Stimulated activated CD8-positive, alpha-beta memory T cell treated with anti-CD3 and anti-CD28 coated beads, Interleukin-4, amount 100 ng/mL, for 4 hours (primary cell): ENCODE measurements at places on chromosomes 6 and 20.

DNA sequence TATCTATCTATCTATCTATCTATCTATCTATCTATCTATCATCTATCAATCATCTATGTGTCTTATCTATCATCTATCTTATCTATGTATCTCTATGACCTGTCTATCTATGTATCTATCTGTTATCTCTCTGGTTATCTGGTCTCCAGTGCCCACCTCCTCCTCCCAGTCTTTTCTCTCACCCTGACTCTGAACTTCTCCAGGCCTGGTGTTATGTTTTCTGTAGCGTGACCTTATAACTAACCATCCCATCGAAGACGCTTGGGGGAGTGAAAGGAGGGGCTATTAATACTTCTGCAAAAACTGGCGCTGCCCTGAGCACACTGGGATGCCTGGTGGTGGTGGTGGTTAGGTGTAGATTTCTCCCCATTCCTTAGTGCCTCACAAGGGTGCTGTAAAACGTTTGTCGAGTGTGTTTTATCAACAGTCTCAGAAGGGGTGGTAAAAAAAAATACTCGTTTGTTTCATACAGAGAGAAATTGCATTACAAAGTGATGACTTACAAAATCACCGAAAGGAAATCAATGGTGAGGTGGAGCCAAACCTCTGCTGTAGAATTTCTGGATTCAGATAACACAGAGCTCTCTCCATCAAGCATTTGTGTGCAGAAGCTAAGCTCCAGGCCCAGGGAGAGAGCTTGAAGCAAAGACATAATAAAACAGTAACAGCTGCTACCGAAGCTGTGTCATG, 156.2 kb downstream of the BCAS1 start:
- DNase-seq, result no peak

DNA sequence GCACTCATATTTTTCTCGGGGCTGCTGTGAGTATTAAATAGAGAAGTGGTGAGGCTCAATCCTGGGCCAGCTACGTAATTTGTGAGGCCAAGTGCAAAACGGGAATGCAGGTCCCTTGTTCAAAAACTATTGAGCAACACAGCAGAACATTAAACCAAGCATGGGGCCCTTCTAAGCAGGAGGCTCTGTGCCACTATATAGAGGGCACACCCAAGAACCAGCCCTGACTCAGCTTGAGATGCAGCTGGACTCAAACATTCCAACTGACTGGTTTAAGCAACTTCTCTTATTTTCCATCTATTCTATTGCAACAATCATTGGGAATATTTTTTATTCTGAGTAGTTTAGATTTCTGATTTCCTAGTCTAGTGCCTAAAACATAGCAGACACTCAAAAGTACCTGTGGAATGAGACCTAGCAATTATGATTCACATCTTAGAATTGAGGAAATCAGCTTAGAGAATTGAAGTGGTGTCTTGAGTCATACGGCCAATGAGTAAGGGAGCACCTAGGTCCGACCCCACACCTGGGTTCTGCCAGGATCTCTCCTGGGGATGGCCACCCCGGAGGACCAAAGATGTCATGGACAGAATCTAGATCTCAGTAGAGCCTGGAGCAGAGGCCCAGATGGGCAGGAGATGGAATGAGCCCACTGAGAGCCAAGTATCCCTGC, 1.3 kb downstream of the SIRPB2 start:
- no peak for DNase-seq

DNA sequence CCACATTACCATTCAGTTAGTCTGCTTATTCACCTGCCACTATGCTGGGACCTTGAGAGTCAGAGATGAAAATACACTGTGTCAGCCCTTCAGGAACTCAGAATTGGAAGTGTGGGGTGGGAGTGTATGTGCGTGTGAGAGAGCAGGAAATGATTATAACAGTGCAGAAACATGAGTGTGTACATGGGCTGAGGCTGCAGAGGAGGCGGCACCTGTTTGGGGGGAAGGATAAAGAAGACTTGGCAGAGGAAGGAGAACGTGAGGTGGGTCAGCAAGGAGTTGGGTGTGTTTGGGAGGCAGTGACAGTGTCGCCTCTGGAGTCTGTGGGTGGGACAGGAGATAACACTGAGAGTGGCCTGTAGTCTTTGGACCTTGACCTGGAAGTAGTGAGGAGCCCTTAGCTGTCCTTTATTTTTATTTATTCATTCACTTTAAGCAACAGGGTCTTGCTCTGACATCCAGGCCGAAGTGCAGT, 3.1 kb downstream of the CHMP4B start:
- DNase-seq, result no peak

GRCh38 chr20:61520076-61520892, 268.2 kb downstream of the CDH4 start:
- no peak for DNase-seq

GRCh38 chr6:56345376-56345995, 98.1 kb upstream of the COL21A1 start:
- no peak for DNase-seq

DNA sequence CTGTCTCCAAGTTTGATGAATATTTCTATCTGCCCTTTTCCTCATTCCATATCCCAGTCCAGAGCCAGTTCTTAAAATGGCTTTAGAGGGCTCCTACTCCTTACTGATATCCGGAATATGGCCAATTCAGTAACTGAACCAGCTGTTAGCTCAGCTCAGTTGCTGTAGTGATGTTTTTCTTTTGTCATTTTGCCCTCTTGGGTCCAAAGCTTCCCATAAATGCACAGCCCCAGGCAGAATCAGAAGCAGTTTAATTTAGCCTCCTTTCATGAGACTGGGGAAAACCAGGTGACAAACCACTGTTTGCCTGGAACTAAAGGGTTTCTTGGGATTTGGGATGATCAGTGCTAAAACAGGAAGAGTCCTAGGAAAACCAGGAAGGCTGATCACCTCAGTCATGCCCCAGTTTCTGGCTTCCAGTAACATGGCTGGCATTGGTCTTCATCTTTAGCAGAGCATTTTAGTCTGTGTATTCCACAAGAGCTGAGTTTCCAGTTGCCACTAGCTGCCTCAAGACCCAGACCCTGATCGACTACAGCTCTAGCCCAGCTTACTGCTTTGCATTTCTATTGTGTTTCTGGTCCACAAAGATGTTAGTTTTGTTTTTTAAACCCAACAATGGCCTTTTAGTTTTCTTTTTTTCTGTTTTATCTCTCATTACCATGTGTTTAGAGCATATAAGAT, 40.6 kb upstream of the REV3L start:
- DNase-seq, result no peak

DNA sequence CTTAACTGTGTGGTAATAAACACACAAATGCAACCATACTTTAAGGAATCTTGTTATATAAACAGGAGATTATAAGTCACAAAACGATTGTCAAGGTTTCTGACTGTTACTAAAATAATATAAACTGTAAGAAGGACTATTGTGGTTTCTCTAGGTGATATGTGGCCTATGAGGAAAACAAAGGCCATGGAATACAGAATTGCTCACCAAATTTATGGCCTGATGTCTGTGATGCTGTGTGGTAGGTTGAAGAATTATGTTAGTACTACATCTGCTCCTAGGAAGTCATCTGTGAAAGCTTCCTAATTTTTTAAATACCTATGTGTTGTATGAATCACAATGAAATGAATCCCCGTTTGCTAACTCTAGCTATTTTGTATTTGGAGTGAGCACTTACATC, 875.4 kb upstream of the MAP3K7 start:
- no peak for DNase-seq

GRCh38 chr20:14799545-14800216, 462.3 kb upstream of the FLRT3 start:
- no peak for DNase-seq

GRCh38 chr6:119112812-119113530, 34.5 kb upstream of the FAM184A start:
- DNase-seq, result no peak

- DNase-seq, result no peak
Observed at GRCh38 chr6:19691465-19692167, 145.6 kb upstream of the ID4 start.

GRCh38 chr6:39493777-39494176, 171.3 kb upstream of the KCNK16 start:
- no peak for DNase-seq

DNA sequence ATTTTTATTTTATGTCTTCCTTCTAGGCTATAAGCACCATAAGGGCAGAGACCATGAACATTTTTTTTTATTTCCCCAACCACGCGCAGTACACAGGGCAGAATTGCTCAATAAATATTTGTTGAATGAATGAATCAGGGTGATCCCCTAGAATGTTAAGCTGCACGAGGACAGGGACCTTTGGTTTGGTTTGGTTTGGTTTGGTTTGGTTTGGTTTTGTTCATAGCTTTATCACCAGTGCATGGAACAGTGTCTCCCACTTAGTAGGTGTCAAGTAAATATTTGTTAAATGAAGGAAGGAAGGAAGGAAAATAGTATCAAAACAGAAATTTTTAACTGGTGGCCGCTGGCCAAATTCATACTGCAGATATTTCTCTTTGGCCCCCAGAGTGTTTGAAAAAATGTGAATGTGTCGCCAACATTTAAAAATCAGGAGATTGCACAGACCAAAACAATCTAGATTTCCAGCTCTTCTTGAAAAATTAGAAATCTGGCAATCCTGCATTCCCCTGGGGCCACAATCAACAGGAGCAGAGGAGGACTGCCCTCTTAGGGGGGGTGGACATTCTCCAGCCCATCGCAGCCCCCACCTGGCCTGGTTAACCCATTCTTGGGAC, 205.3 kb downstream of the EYA2 start:
- DNase-seq, result no peak

DNA sequence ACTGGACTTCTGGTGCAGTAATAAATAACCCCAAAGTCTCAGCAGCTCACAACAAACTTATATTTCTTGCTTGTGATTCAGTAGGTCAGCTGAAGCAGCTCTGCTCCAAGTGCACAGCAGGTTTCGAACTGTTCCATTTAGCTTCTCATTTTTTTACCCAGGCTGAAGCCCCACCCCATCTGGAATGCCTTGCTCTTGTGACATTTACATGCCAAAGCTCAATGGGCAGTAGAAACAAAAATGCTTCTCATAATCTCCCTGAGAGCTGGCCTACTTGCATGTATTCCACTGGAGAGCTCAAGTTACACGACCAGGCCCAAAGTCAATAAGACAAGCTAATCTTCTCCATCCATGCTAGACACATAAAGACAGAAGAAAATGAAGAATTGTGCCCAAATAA, 165.2 kb downstream of the HAO1 start:
- DNase-seq, result no peak

GRCh38 chr6:34154668-34155447, 9.0 kb upstream of the GRM4 start:
- peak; percentile 31 for DNase-seq

DNA sequence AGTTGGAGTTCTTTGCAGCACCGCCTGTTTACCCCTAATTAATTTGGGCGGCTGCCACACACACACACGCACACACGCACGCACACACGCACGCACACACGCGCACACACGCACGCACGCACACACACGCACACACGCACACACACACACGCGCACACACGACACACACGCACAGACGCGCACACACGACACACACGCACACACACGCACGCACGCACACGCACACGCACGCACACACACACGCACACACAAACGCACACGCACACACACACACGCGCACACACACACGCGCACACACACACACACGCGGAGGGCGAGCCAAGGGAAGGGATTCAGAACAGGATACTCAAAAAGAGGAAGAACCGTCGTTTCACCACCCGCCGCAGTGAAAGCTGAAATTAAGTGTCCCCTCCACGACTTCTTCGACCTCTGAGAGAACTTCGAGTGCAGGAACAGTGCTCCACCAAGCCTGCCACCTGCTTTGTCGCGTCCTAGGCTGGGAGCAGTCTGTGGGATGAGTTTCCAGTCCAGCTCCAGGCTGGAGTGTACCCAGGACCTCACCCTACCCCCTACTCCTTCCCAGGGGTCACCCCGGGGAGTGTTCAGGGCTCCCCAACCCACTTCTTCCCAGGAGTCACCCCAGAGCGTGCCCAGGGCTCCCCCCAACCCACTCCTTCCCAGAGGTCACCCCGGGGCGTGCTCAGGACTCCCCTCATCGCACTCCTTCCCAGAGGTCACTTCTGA, 1.1 kb downstream of the RNASET2 start:
- DNase-seq, result no peak

GRCh38 chr20:42721923-42722322, 467.8 kb downstream of the PTPRT start:
- DNase-seq, result no peak
